Esophagus squamous epithelium (tissue), 5 donors: ENCODE measurements at places on chromosomes 2 and 18. TPM values are rescaled to one million over a fixed set of nuclear protein-coding genes. Genes with fewer than 3 reads are reported as not detected.

REL gene
- total RNA-seq: 16.3 TPM

ARHGEF4 gene
- 77.8 TPM for total RNA-seq

KCNJ3 gene
- total RNA-seq: not detected

MC5R gene
- total RNA-seq: not detected

PROC gene
- not detected for total RNA-seq

MTHFD2 gene
- total RNA-seq: 34.6 TPM

NYAP2 gene
- 0.09 TPM for total RNA-seq

RNF25 gene
- total RNA-seq: 9.6 TPM

SERPINB5 gene
- total RNA-seq: 363 TPM

UPP2 gene
- not detected for total RNA-seq

LHCGR gene
- total RNA-seq: not detected

FRZB gene
- total RNA-seq: 0.53 TPM

FBXO41 gene
- 1.4 TPM for total RNA-seq

TBR1 gene
- not detected for total RNA-seq

THSD7B gene
- total RNA-seq: 0.97 TPM

LIMS3 gene
- total RNA-seq: not detected

TOGARAM2 gene
- 0.76 TPM for total RNA-seq

RAB27B gene
- 17.5 TPM for total RNA-seq

FAM237A gene
- not detected for total RNA-seq

TMEM247 gene
- total RNA-seq: not detected

THOC1 gene
- 30.7 TPM for total RNA-seq

SETBP1 gene
- total RNA-seq: 18.5 TPM

ITGB6 gene
- 42.2 TPM for total RNA-seq

ANXA4 gene
- total RNA-seq: 66.4 TPM

FMNL2 gene
- total RNA-seq: 17.9 TPM

AGXT gene
- total RNA-seq: not detected

RBMS1 gene
- total RNA-seq: 46.0 TPM

CENPA gene
- 3.4 TPM for total RNA-seq

C2orf80 gene
- not detected for total RNA-seq

MAP2 gene
- 8.5 TPM for total RNA-seq

POMC gene
- total RNA-seq: 6.1 TPM

SPDYA gene
- 1.4 TPM for total RNA-seq

CFAP221 gene
- total RNA-seq: not detected

SERPINB13 gene
- 175 TPM for total RNA-seq

KLHL14 gene
- total RNA-seq: 0.35 TPM

ALMS1 gene
- 8.4 TPM for total RNA-seq

TUBB8B gene
- total RNA-seq: 0.40 TPM

SIX3 gene
- total RNA-seq: not detected

HEATR5B gene
- total RNA-seq: 34.5 TPM

FAM228B gene
- 16.4 TPM for total RNA-seq

SP9 gene
- not detected for total RNA-seq

PRSS56 gene
- total RNA-seq: not detected

MROH2A gene
- total RNA-seq: 0.83 TPM

SERPINB2 gene
- 144 TPM for total RNA-seq

CD8B2 gene
- 0.19 TPM for total RNA-seq
